ENCODE measurements at places on chromosomes 7 and 10. TPM values are rescaled to one million over a fixed set of nuclear protein-coding genes. Genes with fewer than 3 reads are reported as not detected.

DNA sequence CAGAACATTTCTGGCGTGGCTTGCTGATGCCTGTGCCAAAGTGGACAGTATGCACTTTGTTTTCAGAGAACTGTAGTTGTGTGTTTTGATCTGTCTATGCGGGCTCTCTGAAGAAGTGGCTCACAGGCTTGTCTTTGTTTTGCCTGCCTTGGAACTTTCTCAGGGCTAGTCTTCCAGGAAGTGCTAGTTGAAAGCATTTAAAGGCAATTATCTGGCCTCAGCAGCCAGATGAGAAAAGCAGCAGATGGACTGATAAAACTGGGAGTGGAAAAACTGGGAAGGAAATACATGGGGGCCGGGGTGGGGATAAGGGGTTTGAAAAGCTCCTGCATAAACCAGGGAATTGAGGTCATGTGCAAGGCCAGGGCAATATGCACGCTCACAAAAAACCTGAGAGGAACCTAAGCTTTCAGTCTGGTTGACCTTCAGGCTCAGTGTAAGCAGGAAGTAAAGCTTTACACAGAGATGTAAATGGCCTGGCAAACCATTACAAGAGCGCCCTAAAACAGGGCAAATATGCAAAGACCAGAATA, 94.5 kb downstream of the ZNF33B start:
- no peak for DNase-seq
- H3K4me3 ChIP-seq: no peak overlapping the region
- peaks cover 66% of the 10 kb centered on the region for H3K36me3 ChIP-seq
- peaks cover 4% of the 10 kb centered on the region for H3K4me1 ChIP-seq
- H3K27me3 ChIP-seq: no peaks in the 10 kb centered on the region

- H3K4me1 ChIP-seq: peaks cover 2% of the 10 kb centered on the region
- H3K36me3 ChIP-seq: peaks cover 3% of the 10 kb centered on the region
- no peak overlapping the region for H3K27ac ChIP-seq
- no peak overlapping the region for H3K4me3 ChIP-seq
- no peak for DNase-seq
- H3K27me3 ChIP-seq: peaks cover 28% of the 10 kb centered on the region
Observed at GRCh38 chr7:150339409-150339809, 2.0 kb downstream of the RARRES2 start.

DNA sequence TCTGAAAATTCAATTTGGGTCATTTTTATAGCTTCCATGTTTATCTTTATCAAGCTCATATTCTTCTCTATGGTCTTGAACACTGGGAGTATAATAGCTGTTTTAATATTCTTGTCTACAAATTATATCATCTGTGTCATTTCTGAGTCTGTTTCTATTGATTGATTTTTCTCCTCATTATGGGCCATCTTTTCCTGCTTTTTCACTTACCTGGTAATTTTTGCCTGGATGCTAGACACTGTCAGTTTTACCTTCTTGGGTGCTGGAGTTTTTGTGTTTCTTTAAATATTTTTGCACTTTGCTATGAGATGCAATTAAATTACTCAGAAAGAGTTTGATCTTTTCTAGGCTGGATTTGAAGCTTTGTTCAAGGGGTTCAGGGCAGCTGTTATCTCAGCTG, 26.8 kb upstream of the KDM7A start:
- peaks cover 13% of the 10 kb centered on the region for H3K27me3 ChIP-seq
- H3K27ac ChIP-seq: no peak overlapping the region
- H3K36me3 ChIP-seq: no peaks in the 10 kb centered on the region

Gene MPP7
- total RNA-seq: 23.4 TPM

Gene STEAP4
- not detected for total RNA-seq

Gene EFCAB10
- total RNA-seq: not detected

Gene CREB5
- total RNA-seq: not detected

Data from activated naive CD8-positive, alpha-beta T cell treated with anti-CD3 and anti-CD28 coated beads, Interleukin-2, amount 10 ng/mL, durations not matched to agents 7 days and 5 days (primary cell).